Brain microvascular endothelial cell (primary cell): ENCODE measurements at places on chromosomes 12 and 14.

DNA sequence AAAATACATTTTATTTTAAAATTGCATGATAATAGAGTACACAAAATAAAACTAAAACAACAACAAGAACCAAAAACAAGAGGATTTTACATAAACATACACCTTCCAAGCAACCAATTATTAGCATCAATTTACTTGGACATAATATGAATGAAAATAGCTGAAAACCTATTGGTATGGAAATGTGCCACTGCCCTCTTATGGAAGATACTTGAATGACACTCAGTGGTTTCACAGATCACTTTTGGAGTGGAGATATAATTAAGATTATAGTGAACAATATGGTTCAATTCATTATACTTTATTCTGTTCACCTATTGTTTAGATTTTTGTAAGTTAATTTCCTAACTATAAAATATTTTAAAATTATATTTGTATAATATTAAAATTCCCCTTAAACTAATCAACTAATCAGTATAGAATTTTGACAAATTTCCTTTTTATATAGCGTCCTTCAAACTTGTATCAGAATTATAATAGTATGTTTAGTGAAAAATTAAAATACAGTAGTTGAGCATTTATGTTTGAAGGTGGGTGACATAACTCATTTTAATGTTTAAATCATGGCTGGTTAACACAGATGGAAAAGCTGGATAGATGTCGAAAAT is 70.1 kb downstream of the SLC6A15 start:
- peak; percentile 66 for DNase-seq

- no peak for DNase-seq
Observed at GRCh38 chr12:108589028-108589839, 8.7 kb downstream of the TMEM119 start.

DNA sequence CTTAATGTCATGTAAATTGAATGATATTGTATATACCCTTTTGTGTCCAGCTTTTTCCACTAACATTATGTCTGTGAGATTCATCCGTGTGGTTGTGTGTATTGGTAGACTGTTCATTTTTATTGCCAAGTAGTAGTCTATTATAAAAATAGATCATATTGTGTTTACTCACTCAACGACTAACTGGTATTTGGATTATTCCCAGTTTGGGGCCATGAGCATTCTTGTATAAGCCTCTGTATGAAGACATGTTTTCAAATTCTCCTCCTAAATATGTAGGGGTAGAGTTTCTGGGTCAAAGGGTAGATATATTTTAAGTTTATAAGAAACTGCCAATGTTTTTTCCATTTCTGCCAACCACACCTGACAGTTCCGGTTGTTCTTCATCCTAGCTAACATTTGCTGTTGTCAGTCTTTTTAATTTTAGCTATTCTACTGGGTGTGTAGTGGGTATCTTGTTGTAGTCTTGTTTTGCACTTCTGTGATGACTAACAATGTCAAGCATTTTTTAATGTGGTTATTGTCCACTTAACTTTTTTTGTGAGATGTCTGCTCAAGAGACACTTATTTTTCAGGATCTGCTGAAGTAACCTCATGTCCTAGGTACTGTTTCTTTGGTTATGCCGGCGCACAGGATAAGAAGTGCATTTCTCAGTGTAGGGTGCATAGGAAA is 93.2 kb downstream of the DACT1 start:
- DNase-seq = no peak

DNA sequence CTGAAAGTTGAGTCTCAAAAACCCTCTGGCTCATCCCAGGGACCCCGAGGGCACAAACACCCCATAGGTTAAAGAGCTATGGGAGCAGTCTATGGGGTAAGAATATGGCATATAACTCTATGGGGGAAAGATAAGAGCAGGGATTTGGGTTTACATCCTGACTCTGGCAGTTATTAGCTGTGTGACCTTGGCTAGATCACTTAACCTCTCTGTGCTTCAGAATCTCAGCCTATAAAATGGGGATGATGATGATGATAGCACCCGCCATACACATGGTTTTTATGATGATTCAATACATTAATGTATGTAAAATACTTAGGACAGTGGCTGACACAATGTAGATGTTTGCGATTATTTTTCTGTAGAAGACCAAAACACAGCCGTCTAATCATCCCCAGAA is 26.2 kb downstream of the IRF2BPL start:
- no peak for DNase-seq

DNA sequence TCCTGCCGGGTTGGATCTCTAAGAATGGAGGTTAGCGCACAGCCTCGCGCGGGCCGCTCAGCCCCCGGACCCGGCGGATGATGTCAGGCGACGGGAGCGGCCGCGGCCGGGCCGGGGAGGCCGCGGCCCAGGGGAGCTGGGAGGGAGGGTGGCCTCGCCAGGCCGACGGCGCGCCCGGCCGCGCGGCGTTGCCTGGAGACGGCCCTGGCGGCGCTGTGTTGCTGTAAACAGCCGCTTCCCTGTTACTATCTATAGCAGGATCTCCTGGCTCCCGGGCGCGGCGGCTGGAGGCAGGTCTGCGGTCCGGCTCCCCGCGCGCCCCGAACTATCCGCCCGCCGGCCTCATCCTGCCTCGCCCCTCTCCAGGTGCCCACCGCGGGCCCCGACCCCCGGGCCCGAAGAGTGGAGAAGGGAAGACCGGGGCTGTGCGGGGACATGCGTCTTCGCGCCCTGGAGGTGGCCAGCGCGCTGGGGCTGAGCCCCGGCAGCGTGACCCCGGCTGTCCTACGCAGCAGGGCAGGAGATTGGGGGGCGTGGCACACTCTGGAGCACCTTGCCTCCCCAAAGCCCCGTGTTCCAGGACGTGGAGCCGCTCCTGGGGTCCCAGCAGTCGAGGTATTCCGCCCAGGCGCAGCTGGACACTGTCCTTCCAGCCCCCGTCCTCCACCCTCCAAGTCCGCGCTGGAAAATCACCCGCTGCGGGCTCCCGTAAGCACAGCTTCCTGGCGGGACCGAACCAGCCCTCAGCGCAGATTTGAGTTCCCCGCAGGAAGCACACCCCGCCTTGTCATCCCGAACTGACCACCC is 1.4 kb upstream of the FOS start:
- DNase-seq = peak; percentile 91

DNA sequence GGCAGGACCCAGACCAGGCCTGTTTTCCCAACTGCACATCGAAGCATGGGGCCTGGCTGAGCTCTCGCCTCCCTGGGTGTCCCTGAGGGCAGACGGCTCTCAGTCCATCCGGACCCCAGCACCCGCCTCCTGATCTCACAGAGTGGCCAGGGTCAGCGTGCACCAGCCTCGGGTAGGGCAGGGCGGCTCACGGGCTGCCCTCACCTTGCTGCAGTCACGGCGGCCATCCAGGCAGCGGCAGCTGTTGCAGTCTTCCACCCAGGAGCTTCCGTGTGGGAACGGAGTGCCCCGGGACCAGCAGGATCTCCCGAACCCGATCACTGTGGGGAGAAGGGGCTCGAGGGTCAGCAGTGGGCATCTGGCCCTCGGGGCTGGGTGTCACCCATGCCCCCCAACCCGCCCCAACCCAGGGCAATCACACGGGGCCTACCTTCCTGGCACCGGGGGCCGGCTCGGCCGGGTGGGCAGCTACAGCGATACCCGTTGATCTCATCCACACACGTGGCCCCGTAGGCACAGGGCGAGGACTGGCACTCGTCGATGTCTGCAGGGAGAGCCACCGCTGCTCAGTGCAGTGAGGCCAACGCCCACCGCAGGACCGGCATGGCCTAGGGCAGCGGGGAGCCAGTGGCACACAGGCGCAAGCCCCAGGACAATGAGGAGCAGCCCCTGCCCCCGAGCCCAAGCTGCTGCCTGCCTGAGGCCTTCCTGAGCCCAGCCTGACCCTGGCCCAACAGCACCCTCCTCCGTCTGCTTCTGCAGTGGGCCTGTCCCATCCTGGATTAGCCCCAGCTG is 22.2 kb downstream of the JAG2 start:
- no peak for DNase-seq

GRCh38 chr14:63938198-63939005 is 85.6 kb downstream of the SYNE2 start:
- no peak for DNase-seq

GRCh38 chr12:70663838-70664237 is 26.6 kb upstream of the PTPRB start:
- DNase-seq = no peak

- DNase-seq = peak; percentile 55
Observed at GRCh38 chr14:79542121-79542520, 669.2 kb downstream of the DIO2 start.

GRCh38 chr14:68522510-68523325 is 270.1 kb downstream of the ZFP36L1 start:
- DNase-seq = peak; percentile 26

DNA sequence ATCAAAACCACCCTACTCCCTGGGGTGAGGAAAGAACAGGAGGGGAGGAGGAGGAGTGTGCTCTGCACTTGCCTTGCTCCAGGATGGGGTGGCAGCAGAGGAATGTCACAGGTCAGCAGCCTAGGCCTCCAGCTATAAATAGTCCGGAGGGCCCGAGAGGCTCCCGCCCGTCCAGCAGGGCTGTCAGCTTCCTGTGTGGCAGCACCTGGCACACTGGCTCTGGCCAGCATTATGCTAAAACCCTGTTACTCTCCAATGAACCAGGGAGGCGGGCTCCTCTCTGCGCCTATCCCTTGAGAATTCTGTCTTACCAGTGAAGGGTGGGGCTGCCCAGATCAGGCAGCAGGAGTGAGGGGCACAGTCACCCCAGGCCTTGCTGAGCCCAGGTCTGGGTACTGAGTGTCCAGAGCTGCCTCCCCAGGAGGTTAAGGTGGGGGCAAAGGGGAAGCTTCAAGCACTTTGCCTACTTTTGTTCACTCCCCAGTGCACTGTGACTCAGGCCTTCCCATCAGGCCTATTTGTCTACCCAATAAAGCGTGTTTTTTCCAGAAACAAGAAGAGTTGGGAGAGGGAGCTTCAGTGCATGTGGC is 1.2 kb upstream of the COX14 start:
- no peak for DNase-seq

GRCh38 chr12:26803552-26803951 is 29.4 kb downstream of the ITPR2 start:
- no peak for DNase-seq

- no peak for DNase-seq
Observed at GRCh38 chr14:82438436-82438835, 904.8 kb upstream of the SEL1L start.

DNA sequence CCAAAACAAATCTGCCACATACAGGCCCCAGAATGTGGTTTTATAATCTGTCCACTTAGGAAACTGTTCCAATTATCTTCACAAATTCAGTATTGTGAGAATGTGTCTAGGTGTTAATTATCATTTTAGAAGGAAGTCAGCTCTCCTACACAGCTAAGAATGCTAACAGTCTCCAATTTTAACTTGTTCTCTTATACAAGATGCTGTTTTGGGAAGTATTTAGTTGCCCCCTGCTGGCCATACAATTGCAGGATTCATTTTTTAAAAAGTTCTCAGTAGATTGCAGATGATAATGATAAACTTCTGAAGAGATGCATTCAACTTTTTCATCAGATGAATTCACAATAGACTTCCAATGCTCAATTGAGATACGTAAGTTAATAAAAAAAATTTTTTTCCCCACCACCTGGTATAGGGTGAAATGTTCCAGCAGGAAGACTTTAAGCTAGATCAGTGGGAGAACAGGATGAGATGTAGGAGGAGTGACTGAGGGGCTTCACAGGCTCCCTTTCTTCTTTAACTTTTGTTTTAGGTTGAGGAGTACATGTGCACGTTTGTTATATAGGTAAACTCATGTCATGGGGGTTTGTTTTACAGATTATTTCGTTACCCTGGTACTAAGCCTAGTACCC is 27.3 kb upstream of the OSBPL8 start:
- DNase-seq = peak; percentile 67

DNA sequence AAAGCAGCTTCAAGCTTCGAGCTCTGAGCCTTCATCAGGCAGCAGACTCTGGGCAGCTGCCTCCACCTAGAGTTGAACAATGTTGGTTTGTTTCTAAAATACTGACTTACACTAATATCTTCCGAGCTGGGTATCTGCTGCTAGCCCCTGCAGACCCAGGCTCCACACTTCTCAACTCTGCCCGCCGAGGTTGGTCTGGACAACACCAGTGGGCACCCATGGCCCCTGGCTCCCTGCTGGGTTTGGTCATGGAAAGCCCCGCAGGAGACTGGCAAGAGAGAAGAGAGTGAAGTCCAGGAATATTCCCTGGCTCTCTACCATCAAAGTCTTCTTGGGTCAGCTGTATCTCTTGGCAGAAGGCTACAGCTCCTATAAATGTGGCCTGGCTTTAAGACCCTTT is 214.2 kb upstream of the TMEM132C start:
- DNase-seq = no peak

DNA sequence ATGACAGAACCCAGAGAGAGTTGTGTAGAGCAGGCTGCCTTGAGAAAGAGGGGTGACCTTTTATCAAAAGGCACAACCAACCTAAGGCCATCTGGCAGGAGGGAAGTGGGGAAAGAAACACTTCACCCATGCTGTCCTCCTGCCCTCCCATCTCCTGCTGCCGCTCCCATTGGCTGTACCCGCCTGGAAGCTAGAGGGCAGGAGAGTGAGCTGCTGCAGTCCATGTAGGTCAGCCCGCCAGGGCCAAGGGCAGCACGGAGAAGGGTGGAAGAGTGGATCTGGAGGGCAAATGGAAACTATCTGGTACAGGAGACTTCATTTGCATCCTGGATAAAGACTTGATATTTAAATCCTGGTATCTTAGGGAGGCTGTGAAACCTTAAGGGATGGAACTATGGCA is 11.5 kb upstream of the CABP1 start:
- no peak for DNase-seq

DNA sequence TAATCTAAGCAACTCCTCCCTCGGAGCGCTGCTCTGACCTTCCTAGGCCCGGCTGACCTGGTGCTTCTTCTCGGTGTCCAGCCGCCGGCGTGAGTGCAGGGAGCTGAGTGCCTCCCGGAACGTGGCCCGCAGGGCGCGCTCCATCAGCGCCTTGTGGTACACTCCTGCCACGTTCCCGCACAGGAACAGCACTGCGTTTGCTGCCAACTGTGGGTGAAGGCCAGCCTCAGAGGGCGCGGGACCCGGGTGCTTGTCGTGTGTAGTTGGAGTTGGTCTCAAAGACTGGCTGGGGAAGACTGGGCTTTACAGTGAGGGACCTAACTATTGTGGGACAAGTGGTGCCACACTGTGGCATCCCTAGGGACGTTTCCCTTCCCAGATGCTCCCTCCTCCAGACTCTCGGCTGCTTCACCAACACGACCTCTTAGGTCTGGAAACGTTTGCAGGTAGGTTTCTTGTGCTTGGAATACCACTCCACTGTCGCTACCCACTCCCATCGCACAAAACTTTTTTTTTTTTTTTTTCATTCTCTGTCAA is 3.1 kb downstream of the ADCY4 start:
- DNase-seq = no peak

GRCh38 chr12:108905725-108906124 is 25.8 kb downstream of the DAO start:
- no peak for DNase-seq

- DNase-seq = no peak
Observed at GRCh38 chr12:131980263-131980662, 30.5 kb downstream of the EP400 start.

DNA sequence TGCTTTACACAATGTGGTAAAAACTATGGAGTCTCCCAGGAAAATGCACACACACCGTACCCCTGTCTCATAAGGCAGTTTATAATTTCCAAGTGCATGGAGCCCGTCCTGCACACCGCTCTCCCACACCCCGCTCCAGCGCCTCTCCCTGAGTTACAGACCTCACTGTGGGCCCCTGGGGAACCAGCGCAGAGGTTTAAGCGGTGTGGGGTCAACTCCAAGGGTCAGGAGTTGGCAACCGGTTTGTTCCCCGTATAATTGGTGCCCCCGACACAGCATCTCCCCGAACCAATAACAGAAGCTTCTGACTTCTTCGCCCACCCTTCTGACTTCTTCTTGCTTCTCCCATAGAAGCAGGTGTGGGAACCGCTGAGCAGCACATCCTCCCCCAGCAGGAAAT is 58.4 kb upstream of the DDX11 start:
- no peak for DNase-seq
